ENCODE measurements at places on chromosomes 13 and 19. TPM values are rescaled to one million over a fixed set of nuclear protein-coding genes. Genes with fewer than 3 reads are reported as not detected.
A peak's percentile ranks its signal among the peaks of the same experiment; 100 is the strongest.

- H3K27ac ChIP-seq, result no peak overlapping the region
- no peaks in the 10 kb centered on the region for H3K36me3 ChIP-seq
- no peaks in the 10 kb centered on the region for H3K4me1 ChIP-seq
Measured at GRCh38 chr13:59345311-59345710, 818.4 kb downstream of the DIAPH3 start.

TMEM150B gene
- total RNA-seq, result not detected

ZNF850 gene
- total RNA-seq, result 5.1 TPM

DNA sequence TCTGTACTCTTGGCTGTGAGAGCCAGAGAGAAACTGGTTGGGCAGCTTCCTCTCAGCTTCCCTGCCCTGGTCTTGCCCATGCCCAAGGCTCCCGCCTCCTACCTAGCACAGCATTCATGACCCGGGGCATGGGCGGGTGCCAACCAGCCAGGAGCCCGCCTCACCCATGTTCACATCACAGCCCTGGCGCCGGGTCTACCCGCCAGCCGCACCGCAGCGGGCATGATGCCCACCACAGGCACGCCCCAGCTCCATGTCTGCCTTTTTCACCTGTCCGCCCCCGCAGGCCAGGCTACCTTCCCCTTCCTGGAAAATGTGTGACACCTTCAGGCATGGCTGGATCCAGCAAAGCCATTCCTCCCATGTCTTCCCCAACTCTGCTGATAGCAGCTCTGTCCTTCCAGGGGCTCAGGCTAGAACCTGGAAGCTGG is 42.1 kb downstream of the PTPRS start:
- H3K36me3 ChIP-seq, result no peaks in the 10 kb centered on the region
- DNase-seq, result no peak
- H3K4me3 ChIP-seq, result no peak overlapping the region
- H3K27ac ChIP-seq, result no peak overlapping the region
- no peaks in the 10 kb centered on the region for H3K4me1 ChIP-seq

- DNase-seq, result no peak
- no peaks in the 10 kb centered on the region for H3K4me1 ChIP-seq
- H3K27me3 ChIP-seq, result no peaks in the 10 kb centered on the region
- no peak overlapping the region for H3K27ac ChIP-seq
Measured at GRCh38 chr13:43143591-43143990, 120.2 kb downstream of the DNAJC15 start.

GRCh38 chr13:104477261-104477660 is 1411.0 kb upstream of the SLC10A2 start:
- H3K27me3 ChIP-seq, result no peaks in the 10 kb centered on the region
- H3K4me1 ChIP-seq, result no peaks in the 10 kb centered on the region
- no peak for DNase-seq
- no peak overlapping the region for H3K4me3 ChIP-seq
- H3K27ac ChIP-seq, result no peak overlapping the region

GRCh38 chr19:12782174-12782423 is 6.7 kb upstream of the HOOK2 start:
- H3K4me1 ChIP-seq, result peaks cover 66% of the 10 kb centered on the region
- peak overlapping the region; percentile 65 for H3K4me3 ChIP-seq
- H3K36me3 ChIP-seq, result no peaks in the 10 kb centered on the region
- H3K27me3 ChIP-seq, result no peaks in the 10 kb centered on the region

DNA sequence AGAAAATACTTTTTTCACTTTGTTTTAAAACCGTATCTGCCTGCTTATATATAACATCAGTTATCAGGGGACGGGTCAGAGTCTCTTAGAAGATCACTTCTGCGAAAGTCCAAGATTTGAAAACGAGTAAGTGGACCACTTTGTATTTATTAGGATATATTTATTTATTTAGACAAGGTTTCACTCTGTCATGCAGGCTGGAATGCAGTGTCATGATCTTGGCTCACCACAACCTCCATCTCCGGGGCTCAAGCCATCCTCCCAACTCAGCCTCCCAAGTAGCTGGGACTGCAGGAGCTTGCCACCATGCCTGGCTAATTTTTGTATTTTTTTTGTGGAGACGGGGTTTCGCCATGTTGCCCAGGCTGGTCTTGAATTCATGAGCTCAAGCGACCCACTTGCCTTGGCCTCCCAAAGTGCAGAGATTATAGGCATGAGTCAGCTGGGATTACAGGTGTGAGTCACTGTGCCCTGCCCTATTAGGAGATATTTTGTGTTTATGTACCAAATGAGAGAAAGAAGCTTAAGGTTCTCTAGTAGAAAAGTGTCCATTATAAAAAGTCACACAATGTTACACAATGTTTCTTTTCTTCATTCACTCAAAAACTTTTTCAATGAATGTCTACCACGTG is 39.5 kb downstream of the RASL11A start:
- H3K36me3 ChIP-seq, result no peaks in the 10 kb centered on the region
- H3K27me3 ChIP-seq, result no peaks in the 10 kb centered on the region
- H3K4me3 ChIP-seq, result no peak overlapping the region
- no peak overlapping the region for H3K27ac ChIP-seq

ATP8B3 gene
- 0.11 TPM for total RNA-seq

APC2 gene
- total RNA-seq, result not detected

GRCh38 chr19:13099073-13099999 is 3.3 kb downstream of the LYL1 start:
- H3K36me3 ChIP-seq, result peaks cover 11% of the 10 kb centered on the region
- peak overlapping the region; percentile 39 for H3K4me3 ChIP-seq
- no peaks in the 10 kb centered on the region for H3K27me3 ChIP-seq
- peak overlapping the region; percentile 71 for H3K27ac ChIP-seq
- H3K4me1 ChIP-seq, result peaks cover 32% of the 10 kb centered on the region

ZNF556 gene
- not detected for total RNA-seq

GRCh38 chr19:7808108-7808507 is 21.9 kb upstream of the EVI5L start:
- no peaks in the 10 kb centered on the region for H3K27me3 ChIP-seq
- no peak overlapping the region for H3K4me3 ChIP-seq
- no peak overlapping the region for H3K27ac ChIP-seq
- H3K4me1 ChIP-seq, result no peaks in the 10 kb centered on the region
- no peak for DNase-seq

DNA sequence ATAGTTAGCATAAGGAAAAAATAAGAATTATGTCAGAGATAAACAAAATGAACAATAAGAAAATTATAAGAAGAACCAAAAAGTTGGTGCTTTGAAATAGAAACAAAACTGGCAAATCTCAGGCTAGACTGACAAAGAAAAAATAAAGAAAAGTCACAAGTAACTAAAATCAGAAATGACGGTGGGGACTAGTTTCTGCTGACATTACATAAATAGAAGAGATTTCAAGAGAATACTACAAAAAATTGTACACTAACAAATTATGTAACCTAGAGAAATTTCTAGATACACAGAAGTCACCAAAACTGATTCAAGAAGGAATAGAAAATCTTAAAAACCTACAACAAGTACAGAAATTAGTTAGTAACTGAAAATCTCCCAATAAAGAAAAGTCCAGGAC is 355.6 kb upstream of the SGCG start:
- H3K4me1 ChIP-seq, result no peaks in the 10 kb centered on the region
- DNase-seq, result no peak
- no peaks in the 10 kb centered on the region for H3K27me3 ChIP-seq

- H3K36me3 ChIP-seq, result no peaks in the 10 kb centered on the region
- no peak overlapping the region for H3K4me3 ChIP-seq
- DNase-seq, result no peak
- H3K4me1 ChIP-seq, result peaks cover 6% of the 10 kb centered on the region
- no peak overlapping the region for H3K27ac ChIP-seq
- H3K27me3 ChIP-seq, result peaks cover 13% of the 10 kb centered on the region
Measured at GRCh38 chr19:55077106-55077505, 1.4 kb downstream of the EPS8L1 start.

DNA sequence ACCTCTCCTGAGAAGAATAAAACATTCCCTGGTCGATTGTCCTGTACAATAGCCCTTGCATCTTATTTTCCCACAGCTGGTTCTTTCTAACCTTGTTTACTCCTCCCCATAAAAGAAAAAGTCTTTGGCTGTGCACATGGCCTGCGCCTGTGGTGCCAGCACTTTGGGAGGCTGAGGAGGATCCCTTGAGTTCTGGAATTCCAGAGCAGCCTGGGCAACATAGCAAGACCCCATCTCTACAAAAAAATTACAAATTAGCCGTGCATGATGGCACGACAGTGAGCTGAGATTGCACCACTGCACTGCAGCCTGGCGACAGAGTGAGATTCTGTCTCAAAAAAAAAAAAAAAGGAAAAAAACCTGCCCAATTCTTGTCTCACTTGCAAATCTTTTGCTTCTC is 7.2 kb upstream of the NUP62 start:
- no peaks in the 10 kb centered on the region for H3K36me3 ChIP-seq
- no peaks in the 10 kb centered on the region for H3K27me3 ChIP-seq
- H3K4me3 ChIP-seq, result no peak overlapping the region
- H3K27ac ChIP-seq, result no peak overlapping the region
- H3K4me1 ChIP-seq, result peaks cover 3% of the 10 kb centered on the region
- DNase-seq, result no peak

DNA sequence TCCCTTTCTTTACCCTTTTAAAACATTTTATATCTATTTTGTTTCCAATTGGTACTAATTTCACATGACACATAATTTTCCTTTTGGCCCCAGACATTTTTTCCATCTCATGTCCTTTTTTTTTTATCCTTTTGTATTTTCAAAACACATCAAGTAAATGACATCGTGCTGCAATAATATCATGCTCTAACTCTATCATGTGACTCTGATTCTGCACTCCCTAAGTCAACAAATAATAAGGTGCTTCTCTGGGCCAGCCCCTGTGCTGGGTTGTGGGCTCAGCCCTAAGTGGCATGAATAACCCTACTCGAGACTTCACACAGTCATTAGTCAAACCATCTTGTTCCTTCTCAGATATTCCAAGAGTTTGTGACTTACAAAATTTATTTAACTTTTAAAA is 21.7 kb downstream of the NALCN start:
- H3K27me3 ChIP-seq, result no peaks in the 10 kb centered on the region
- H3K36me3 ChIP-seq, result no peaks in the 10 kb centered on the region
- no peaks in the 10 kb centered on the region for H3K4me1 ChIP-seq
- H3K27ac ChIP-seq, result no peak overlapping the region
- no peak for DNase-seq

Measured in ascending aorta (tissue), 2 donors.